ENCODE measurements at places on chromosomes 12 and 14.

DNA sequence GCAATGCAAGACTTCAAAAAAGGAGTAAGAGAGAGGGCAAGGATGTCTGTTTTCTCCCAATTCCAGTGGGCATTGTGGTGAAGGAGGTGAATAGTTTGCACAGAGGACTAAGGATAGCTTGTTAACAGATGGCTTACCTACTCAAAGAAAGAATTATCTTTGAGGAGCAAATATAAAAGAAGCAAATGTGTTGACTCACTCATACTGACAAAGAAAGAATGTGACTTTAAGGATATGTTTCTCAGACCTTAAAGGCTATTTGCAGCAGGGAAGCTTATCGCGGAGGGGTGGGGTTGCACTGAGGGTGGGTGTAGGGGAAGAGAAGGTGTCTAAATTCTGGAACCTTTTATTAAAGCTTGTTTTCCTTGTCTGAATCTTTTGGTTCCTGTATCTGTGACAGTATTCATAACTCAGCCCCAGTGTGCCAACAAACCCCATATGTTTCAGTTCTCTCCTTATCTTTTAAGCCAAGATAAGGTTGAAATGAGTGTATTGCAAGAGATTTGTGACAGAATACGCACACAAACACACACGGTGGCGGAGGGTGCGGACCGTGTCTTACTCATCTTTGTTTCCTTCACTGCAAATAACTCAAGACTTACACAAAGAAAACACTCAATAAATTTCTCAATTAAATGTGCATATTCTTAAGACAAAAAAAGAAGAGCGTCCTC is 146.4 kb upstream of the ARID2 start:
- DNase-seq: no peak

GRCh38 chr14:20516921-20517320 is 11.6 kb downstream of the RNASE10 start:
- no peak for DNase-seq

DNA sequence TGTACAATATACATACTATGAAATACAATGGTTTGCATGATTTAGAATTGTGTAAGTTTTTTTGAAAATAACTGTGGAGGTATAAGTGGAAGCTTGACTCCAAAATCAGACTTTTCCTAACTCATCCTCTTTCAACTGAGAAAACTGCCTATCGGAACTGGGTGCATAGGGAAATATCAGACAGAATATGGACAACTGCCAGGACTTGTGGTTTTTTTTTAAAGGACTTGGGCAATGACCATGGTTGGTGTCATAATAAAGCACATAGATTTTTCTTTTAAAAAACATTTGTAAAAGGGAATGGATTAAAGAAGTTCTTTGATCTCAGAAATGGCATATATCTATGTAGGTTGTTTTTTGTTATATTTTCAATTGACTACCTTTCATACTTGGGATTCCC is 53.3 kb upstream of the LRRK2 start:
- DNase-seq: no peak

DNA sequence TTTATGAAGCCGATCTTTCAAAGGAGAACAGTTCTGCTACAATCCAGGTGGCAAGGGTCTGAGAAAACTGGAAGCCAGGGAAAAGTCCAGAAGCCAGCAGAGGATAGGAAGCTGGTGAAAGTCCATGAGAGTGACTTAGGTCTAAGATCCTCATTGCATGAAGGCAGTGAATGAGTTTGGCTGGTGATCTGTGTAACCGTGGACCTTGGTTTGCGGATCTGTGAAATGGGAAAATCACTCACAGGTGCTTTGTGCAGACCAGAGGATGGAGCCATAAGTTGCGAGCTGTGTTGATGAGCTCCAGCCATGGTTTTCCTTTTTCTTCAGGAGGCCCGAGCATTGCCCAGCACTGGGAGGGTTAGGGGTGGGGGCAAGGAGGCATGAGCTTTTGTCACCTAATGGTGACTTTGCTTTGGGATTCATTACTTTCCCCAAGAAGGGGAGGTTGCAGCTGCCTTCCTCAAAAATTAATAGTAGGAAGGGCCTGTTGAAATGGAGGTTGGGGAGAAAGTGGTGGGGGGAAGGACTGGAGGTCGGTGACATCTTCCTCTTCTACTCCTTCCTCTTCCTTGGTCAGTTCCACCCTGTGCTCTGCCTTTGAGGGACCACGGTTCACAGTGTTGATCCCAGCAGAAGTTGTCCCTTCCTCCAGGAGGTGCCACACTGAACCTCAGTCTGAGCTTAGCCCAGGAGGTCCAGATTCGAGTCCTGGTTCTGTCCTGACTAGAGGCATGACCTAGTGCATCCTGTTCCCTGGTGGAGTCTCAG is 20.3 kb upstream of the SERPINA6 start:
- no peak for DNase-seq

- DNase-seq: no peak
Observed at GRCh38 chr12:128867466-128867865, 14.2 kb downstream of the GLT1D1 start.

- no peak for DNase-seq
Observed at GRCh38 chr14:91891721-91892220, 24.4 kb upstream of the TC2N start.

GRCh38 chr14:105026802-105027563 is 6.1 kb upstream of the CDCA4 start:
- DNase-seq: no peak

DNA sequence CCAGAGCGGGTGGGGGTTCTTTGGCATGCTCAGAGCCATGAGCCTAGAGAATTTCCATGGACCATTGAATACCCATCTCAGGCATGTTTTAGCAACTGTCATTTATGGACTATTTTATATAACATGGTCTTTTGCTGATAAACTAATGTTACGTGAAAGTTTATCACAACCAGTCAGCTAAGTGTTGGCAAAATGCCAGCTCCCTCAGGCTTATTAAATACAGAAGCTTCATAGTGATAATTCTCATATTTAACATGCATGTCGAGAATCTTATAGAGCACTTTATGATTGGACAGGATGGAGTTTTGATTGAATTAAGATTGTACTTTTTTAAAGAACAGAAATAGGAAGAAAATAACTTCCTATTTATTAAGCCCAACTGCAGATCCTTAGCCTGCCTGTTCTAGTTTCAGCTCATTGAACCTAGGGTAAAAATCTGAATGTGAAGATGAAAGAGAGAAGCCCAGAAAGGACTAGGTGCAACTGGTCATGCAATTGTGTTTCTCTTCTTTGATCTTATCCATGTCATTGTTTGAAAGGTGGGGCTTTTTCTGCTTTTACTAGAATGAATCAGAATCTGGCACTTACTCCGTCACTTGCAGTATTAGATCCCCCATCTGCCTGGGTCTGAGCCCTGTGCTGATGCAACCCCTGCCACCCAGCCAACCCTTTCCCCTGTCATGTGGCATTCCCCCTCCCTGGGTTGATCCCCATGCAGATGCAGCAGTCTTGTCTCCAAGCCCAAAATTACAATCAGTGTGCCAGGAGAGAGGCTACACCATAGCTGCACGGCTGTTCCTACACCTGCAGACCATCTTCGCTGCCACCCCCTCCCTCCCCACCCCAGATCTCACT is 134.6 kb upstream of the EVL start:
- peak; percentile 75 for DNase-seq

GRCh38 chr14:88521818-88522217 is 33.0 kb downstream of the PTPN21 start:
- DNase-seq: no peak

GRCh38 chr14:102965971-102966655 is 43.6 kb downstream of the AMN start:
- no peak for DNase-seq

- DNase-seq: peak; percentile 57
Observed at GRCh38 chr12:49939707-49940106, 10.8 kb upstream of the AQP2 start.

GRCh38 chr14:95906591-95906990 is 30.0 kb downstream of the TUNAR start:
- no peak for DNase-seq

GRCh38 chr12:113932381-113933196 is 33.5 kb downstream of the RBM19 start:
- no peak for DNase-seq

DNA sequence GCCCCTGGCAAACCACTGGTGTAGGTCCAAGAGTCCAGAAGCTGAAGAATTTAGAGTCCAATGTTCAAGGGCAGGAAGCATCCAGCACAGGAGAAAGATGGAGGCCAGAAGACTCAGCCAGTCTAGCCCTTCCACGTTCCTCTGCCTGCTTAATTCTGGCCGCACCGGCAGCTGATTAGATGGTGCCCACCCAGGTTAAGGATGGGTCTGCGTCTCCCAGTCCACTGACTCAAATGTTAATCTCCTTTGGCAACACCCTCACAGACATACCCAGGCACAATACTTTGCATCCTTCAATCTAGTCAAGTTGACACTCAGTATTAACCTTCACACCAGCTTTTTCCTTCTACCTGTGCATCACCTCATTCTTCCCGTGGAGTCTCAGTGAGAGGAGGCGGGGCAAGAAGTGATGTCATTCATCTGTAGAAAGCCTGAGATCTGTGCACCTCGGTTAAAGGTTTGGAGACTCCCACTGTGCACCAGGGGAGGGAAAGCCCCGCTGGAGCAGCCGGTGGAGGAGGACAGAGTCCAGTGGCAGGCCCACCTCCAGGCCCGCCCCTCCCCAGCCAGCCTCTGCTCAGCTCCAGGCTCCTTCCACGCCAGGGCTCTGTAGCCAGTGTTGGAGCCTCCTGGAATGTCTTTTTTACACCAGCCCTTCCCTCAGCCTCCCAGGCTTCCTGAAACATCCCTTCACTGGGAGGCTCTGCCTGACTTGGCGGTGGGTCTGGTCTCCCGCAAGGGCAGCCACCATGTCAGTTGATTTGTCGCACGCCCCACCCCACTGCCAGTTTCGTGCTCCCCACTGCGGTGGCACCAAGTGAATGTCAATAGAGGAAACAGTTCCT is 80.1 kb upstream of the DYNC1H1 start:
- peak; percentile 64 for DNase-seq

DNA sequence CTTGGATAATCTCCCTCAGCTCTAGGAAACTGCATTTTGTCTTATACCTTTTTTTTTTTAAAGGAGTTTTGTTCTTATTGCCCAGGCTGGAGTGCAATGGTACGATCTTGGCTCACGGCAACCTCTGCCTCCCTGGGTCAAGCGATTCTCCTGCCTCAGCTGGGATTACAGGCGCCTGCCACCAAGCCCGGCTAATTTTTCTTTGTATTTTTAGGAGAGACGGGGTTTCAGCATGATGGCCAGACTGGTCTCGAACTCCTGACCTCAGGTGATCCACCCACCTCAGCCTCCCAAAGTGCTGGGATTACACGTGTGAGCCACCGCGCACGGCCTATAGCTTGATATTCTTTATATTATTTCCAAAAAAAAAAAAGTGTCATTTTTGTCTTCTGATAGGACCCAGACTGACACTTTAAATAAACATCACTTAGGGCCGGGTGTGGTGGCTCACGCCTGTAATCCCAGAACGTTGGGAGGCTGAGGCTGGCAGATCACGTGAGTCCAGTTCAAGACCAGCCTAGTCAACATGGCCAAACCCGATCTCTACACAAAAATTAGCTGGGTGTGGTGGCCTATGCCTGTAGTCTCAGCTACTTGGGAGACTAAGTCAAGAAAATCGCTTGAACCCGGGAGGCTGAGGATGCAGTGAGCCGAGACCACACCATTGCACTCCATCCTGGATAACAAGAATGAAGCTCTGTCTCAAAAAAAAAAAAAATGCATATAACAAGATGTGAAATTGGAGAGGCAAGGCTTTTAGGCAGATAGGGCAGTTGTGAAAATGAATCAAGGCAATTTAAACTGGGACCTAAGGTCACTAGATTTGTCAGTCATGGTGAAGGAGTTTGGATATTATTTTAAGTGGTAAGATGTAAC is 18.4 kb downstream of the SLC2A3 start:
- peak; percentile 37 for DNase-seq

- no peak for DNase-seq
Observed at GRCh38 chr12:39671898-39672875, 52.6 kb upstream of the ABCD2 start.

GRCh38 chr14:59093902-59094301 is 94.6 kb upstream of the DAAM1 start:
- DNase-seq: no peak

DNA sequence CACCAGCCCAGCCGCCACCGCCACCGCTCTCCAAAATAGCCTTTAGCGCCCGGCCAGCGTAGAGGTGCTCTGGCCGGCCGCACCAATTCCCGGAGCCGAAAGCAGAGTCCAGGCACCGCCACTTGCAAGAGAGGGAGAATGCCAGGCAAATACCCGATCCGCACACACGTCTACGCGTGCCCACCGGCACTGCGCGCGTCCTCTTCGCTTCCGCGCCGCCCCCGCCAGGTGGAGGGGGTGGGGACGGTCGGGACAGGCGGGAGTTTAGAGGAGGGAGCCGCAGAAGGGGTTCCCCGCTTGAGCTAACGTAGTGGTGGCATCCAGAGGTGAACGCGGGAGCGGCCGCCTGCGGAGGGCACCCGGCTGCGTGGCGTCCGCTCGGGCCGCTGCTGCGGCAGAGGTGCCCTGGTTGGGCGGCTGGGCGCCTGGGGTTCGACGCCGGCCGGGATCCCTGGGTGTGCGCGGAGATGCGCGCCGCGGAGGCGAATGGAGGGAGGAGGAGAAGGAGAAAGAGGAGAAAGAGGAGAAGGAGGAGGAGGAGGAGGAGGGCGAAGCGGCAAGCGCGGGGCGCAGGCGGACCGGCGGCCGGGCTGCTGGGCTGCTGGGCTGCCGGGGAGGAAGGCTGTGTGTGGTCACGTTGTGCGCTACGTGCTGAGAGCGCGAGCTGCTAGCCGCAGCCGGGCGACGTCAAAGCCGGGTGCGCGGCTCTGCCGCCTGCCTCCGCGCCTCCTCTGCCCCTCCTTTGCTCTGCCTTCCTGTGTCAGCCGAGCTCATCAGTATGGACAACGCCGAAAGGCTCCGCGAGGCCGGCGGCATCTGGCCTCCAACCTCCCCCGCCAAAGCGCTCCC is at the start of gene MDGA2:
MDGA2 (minus strand) TSS at position 140 of the 849 bp plus-strand sequence.
- no peak for DNase-seq

GRCh38 chr12:108568338-108569154 is 6.2 kb downstream of the ISCU start:
- DNase-seq: peak; percentile 65

DNA sequence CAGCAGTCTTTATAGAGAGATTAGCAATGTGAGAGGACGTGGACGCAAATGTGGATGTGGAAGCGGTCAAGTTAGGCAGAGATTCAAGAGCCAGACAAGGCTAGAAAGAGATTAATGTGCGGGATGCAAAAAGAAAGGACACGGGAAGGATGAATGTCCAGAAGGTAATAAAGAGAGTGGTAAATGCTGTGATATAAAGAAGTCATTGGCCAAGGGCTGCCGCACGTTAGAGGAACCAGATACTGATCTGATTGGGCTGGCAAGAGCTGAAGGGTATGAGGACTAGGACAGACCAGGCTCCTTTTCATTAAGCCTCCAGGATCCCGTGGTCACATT is 59.5 kb downstream of the DHRS2 start:
- DNase-seq: no peak

GRCh38 chr12:93245543-93245942 is 132.2 kb upstream of the NUDT4 start:
- DNase-seq: no peak

DNA sequence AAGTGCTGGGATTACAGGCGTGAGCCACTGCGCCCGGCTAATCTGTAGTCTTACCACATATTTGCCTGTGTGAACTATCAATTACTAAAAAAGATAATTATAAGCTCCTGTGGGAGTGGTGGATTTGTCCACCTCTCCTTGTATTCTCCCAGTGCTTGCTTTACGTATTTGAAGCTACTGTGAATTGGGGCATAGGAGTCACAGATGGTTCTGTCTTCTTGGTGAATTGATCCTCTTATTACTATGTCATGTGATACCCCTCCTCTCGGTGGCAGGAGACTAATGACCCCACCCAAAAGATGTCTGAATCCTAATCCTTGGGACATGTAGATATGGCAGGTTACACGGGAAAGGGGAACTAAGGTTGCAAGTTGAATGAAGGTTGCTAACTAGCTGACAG is 11.8 kb downstream of the GPR132 start:
- no peak for DNase-seq

GRCh38 chr12:76810671-76811419 is 46.9 kb downstream of the ZDHHC17 start:
- DNase-seq: no peak

Data from mesenteric fat pad (tissue), 1 donor.